ENCODE measurements at places on chromosomes 16 and 17. TPM values are rescaled to one million over a fixed set of nuclear protein-coding genes. Genes with fewer than 3 reads are reported as not detected.

The PRSS53 gene
- polyA plus RNA-seq = 1.1 TPM

DNA sequence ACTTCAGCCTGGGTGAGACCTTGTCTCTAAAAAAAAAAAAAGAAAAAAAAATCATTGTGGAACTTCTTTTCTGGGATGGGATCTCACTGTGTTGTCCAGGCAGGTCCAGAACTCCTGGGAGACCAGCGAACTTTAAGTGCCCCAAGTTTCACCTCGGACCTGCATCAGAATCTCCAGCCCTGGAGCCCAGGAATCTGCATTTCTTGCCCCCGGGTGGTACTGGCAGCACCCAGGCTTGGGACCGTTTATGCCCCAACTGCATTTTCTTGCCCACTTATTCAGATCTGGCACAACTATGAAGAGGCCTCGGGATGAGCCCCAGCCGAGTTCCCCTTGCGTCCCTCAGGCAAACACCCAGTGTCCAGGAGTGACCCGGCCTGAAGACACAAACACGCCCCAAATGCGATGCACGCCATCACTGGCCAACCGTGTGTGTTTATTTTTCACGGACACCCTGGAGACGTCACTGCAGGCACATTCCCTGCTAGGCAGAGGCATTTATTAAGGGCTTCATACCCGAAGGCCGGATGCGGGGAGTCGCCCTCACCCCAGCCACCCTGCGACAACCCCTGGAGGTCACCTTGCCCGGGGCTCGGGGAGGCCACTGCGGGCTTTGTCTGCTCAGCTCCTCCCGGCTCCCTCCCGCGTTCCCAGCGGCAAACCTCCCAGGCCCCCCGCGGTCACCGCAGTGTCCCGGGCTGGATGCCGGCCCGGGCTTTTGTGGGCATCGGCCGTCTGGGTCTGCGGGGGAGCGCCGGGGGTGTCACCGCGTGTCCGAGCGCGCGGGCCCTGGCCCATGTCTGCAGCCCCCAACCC, 684 bp upstream of the SPIRE2 start:
- H3K36me3 ChIP-seq = no peaks in the 10 kb centered on the region
- peaks cover 17% of the 10 kb centered on the region for H3K4me1 ChIP-seq
- no peaks in the 10 kb centered on the region for H3K27me3 ChIP-seq
- peak; percentile 57 for DNase-seq
- H3K4me3 ChIP-seq = peak overlapping the region; percentile 52

The TRAPPC2L gene
- polyA plus RNA-seq = 216 TPM

- no peaks in the 10 kb centered on the region for H3K27me3 ChIP-seq
- no peak overlapping the region for H3K4me3 ChIP-seq
- H3K36me3 ChIP-seq = no peaks in the 10 kb centered on the region
- no peaks in the 10 kb centered on the region for H3K4me1 ChIP-seq
- DNase-seq = no peak
- H3K27ac ChIP-seq = no peak overlapping the region
Measured at GRCh38 chr17:64162554-64162953, 32.6 kb upstream of the ERN1 start.

GRCh38 chr17:1686086-1686485, 1.4 kb upstream of the PRPF8 start:
- H3K4me1 ChIP-seq = peaks cover 19% of the 10 kb centered on the region
- no peak for DNase-seq
- peaks cover 4% of the 10 kb centered on the region for H3K36me3 ChIP-seq

The HOXB2 gene
- 4.2 TPM for polyA plus RNA-seq

GRCh38 chr17:67260170-67260987, 15.4 kb upstream of the HELZ start:
- H3K36me3 ChIP-seq = no peaks in the 10 kb centered on the region
- peaks cover 37% of the 10 kb centered on the region for H3K4me1 ChIP-seq
- no peak overlapping the region for H3K4me3 ChIP-seq

The CLDN6 gene
- 0.70 TPM for polyA plus RNA-seq

- no peak for DNase-seq
- H3K4me3 ChIP-seq = no peak overlapping the region
- H3K4me1 ChIP-seq = no peaks in the 10 kb centered on the region
- no peaks in the 10 kb centered on the region for H3K27me3 ChIP-seq
Measured at GRCh38 chr17:54916721-54917120, 16.1 kb downstream of the TOM1L1 start.

GRCh38 chr17:1755252-1755826, 6.5 kb upstream of the SERPINF1 start:
- DNase-seq = no peak
- H3K27me3 ChIP-seq = no peaks in the 10 kb centered on the region
- no peaks in the 10 kb centered on the region for H3K36me3 ChIP-seq
- peak overlapping the region; percentile 74 for H3K27ac ChIP-seq
- no peak overlapping the region for H3K4me3 ChIP-seq

DNA sequence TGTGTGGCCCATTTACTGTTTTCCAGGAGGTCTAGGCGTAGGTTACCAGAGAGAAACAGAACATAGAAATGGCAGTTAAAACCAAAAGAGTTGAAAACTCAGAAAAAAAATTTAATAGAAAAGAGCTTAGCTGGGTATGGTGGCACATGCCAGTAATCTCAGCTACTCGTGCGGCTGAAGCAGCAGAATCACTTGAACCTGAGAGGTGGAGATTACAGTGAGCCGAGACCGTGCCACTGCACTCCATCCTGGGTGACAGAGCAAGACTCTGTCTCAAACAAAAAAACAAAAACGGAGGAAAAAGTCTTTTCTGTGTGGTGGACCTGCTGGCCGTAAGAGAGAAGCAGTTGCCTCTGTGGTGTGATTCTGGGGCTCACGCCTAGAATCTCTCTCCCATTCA, 35.8 kb downstream of the MRTFB start:
- no peak overlapping the region for H3K27ac ChIP-seq
- H3K36me3 ChIP-seq = no peaks in the 10 kb centered on the region
- no peaks in the 10 kb centered on the region for H3K27me3 ChIP-seq

The PLCG2 gene
- polyA plus RNA-seq = 6.8 TPM

The MKS1 gene
- polyA plus RNA-seq = 32.3 TPM

DNA sequence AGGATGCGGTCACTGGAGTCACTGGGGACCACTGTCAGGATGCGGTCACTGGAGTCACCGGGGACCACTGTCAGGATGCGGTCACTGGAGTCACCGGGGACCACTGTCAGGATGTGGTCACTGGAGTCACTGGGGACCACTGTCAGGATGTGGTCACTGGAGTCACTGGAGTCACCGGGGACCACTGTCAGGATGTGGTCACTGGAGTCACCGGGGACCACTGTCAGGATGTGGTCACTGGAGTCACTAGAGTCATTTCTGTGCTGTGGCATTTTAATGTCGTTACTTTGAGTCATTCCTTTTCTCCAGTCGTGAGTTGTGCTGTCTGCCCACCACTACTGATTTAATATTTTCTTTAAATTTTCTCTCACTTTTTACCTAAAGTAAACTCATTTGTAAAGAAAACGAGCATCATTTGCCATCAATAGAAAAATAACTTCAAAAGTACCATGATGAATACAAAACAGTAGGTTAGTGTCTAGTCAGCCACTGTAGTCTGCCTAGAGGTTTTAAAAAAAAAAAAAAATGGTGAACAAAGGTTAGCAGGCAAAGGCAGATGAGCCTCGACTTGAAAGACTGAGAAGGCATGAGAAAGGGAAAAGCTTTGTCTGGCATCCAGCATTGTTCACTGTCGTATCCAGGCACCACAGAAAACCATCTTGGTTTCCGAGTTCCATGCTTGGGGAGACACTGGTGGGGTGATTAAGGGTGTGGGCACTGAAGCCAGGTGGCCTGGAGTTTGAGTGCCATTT, 346.6 kb downstream of the SNX29 start:
- no peaks in the 10 kb centered on the region for H3K36me3 ChIP-seq
- no peaks in the 10 kb centered on the region for H3K27me3 ChIP-seq
- peaks cover 6% of the 10 kb centered on the region for H3K4me1 ChIP-seq

- no peaks in the 10 kb centered on the region for H3K27me3 ChIP-seq
- H3K36me3 ChIP-seq = no peaks in the 10 kb centered on the region
- H3K27ac ChIP-seq = no peak overlapping the region
Measured at GRCh38 chr17:57485916-57486881, 229.9 kb downstream of the MSI2 start.

DNA sequence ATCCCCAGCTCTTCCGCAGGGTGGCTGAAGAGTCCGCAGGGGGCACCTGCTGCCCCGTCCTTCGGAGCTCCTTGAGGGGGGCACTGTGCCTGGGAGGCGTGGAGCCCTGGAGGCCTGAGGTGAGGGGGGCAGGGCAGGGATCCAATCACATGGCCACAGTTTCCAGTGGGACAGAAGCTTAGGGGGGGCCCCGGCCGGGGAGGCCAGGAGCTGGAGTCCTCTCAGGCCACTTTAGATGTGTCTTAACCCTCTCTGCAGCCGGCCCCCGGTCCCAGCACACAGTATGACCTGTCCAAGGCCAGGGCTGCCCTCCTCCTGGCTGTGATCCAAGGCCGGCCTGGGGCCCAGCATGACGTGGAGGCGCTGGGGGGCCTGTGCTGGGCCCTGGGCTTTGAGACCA, 10.8 kb downstream of the ZNF213 start:
- no peak overlapping the region for H3K27ac ChIP-seq
- no peak for DNase-seq
- no peaks in the 10 kb centered on the region for H3K27me3 ChIP-seq
- H3K4me1 ChIP-seq = peaks cover 6% of the 10 kb centered on the region
- no peak overlapping the region for H3K4me3 ChIP-seq
- H3K36me3 ChIP-seq = no peaks in the 10 kb centered on the region

The CA7 gene
- 1.2 TPM for polyA plus RNA-seq

The KCNG4 gene
- polyA plus RNA-seq = not detected

GRCh38 chr17:78988152-78988551, 8.4 kb upstream of the LGALS3BP start:
- no peak overlapping the region for H3K27ac ChIP-seq
- H3K36me3 ChIP-seq = no peaks in the 10 kb centered on the region
- DNase-seq = no peak
- H3K4me1 ChIP-seq = peaks cover 21% of the 10 kb centered on the region
